ENCODE measurements at places on chromosomes 7 and 10. TPM values are rescaled to one million over a fixed set of nuclear protein-coding genes. Genes with fewer than 3 reads are reported as not detected.

GRB10 gene
- total RNA-seq: 99.2 TPM

- no peak overlapping the region for H3K4me3 ChIP-seq
- H3K36me3 ChIP-seq: no peaks in the 10 kb centered on the region
- no peaks in the 10 kb centered on the region for H3K4me1 ChIP-seq
Observed at GRCh38 chr7:95865716-95866371, 93.5 kb downstream of the DYNC1I1 start.

- H3K27ac ChIP-seq: no peak overlapping the region
- H3K36me3 ChIP-seq: no peaks in the 10 kb centered on the region
- no peak for DNase-seq
- H3K27me3 ChIP-seq: no peaks in the 10 kb centered on the region
Observed at GRCh38 chr10:97633921-97634320, 621 bp upstream of the MORN4 start.

- H3K4me3 ChIP-seq: no peak overlapping the region
- H3K36me3 ChIP-seq: no peaks in the 10 kb centered on the region
- H3K27me3 ChIP-seq: no peaks in the 10 kb centered on the region
- H3K27ac ChIP-seq: no peak overlapping the region
- DNase-seq: no peak
Observed at GRCh38 chr10:33803248-33803647, 468.8 kb upstream of the NRP1 start.

DNA sequence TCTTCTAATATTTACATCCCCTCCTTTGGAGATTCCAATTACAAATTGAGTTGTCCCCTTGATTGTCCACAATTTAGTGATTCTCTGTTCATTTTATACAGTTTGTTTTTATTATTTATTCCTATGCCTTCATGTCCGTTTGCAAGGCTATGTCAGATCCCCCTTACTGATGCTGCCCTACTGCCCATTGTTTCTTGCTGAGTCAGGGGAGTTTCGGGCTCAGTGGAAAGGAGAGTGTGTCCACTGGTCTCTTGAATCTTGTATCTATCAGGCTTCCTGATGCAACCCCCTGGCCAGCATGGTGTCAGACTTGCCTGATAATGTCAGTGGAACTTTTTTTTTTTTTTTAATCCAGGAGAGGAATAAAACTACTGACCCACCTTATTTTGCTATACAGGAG is 384.4 kb downstream of the CDC14C start:
- H3K4me1 ChIP-seq: no peaks in the 10 kb centered on the region
- H3K36me3 ChIP-seq: no peaks in the 10 kb centered on the region
- DNase-seq: no peak

- peak; percentile 15 for DNase-seq
- H3K4me3 ChIP-seq: no peak overlapping the region
- no peaks in the 10 kb centered on the region for H3K27me3 ChIP-seq
- no peaks in the 10 kb centered on the region for H3K4me1 ChIP-seq
- no peaks in the 10 kb centered on the region for H3K36me3 ChIP-seq
- no peak overlapping the region for H3K27ac ChIP-seq
Observed at GRCh38 chr7:142391191-142391992, 133.5 kb upstream of the PRSS58 start.

GRCh38 chr10:19929506-19930140 is 113.4 kb downstream of the PLXDC2 start:
- H3K36me3 ChIP-seq: no peaks in the 10 kb centered on the region
- H3K4me3 ChIP-seq: no peak overlapping the region
- no peak for DNase-seq
- H3K4me1 ChIP-seq: peaks cover 18% of the 10 kb centered on the region
- H3K27ac ChIP-seq: no peak overlapping the region
- no peaks in the 10 kb centered on the region for H3K27me3 ChIP-seq

MUC12 gene
- not detected for total RNA-seq

DNA sequence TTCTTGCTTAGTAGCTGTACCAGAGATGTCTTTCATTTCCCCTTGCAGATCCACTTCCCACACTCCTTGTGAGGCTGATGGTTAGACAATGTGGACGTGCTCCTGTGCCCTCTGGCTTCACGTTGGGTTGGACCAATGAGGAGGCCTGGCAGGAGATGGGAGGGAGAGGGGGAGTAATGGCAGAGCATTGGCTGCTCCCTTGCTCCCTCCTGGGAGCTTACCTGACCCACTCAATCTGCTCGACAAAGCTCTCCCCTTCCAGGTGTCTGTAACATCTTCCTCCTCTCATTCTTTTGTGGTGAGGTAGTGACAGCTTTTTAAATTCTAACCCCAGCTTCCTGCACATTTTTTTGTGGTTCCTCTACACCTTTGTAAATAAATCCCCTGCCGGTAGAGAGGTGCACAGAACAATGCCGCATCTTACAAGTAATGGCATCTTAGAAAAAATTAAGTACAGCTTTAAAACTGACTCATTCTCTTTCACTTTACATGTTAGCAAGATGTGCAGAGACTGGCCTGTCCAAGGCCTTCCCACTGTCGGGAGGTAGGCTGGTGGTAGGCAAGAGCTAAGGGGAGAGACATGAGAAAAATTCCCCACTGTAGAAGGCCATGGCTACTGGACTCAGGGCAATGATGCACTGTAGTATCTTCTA is 134.3 kb downstream of the HTR7 start:
- no peaks in the 10 kb centered on the region for H3K27me3 ChIP-seq
- H3K36me3 ChIP-seq: no peaks in the 10 kb centered on the region
- no peaks in the 10 kb centered on the region for H3K4me1 ChIP-seq
- no peak overlapping the region for H3K4me3 ChIP-seq
- no peak overlapping the region for H3K27ac ChIP-seq

DNA sequence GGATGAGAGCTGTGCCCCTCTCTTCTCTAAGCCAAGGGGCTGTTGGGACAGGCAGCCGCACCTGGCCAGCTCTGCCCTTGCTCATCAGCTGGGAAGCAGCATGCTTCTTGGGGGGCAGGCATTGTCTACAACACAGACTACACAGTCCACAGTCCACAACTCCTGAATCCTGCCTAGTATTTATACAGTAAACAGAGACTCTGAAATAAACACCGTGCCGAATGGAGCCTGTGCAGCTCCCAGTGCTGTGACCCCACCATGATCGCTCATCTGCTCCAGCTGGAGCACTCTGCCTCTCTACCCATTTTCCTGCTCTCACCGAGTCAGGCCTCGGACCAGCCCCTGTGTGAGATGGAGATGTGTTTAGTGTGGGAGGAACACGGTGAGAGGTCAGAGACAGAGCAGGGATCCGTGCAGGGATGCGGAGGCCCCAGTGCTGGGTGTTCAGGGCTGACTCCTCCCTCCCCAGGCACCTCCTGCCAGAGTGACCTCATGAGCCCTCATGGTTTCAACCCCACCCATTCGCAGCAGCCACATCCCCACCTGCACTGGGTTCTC is 608.0 kb downstream of the DNAJB6 start:
- no peak for DNase-seq
- H3K27ac ChIP-seq: no peak overlapping the region
- no peak overlapping the region for H3K4me3 ChIP-seq
- H3K36me3 ChIP-seq: no peaks in the 10 kb centered on the region
- no peaks in the 10 kb centered on the region for H3K4me1 ChIP-seq

LAMB1 gene
- total RNA-seq: 104 TPM

- DNase-seq: no peak
- no peak overlapping the region for H3K4me3 ChIP-seq
- no peaks in the 10 kb centered on the region for H3K36me3 ChIP-seq
- no peaks in the 10 kb centered on the region for H3K4me1 ChIP-seq
- no peaks in the 10 kb centered on the region for H3K27me3 ChIP-seq
Observed at GRCh38 chr7:36644625-36645422, 79.5 kb downstream of the AOAH start.

DNA sequence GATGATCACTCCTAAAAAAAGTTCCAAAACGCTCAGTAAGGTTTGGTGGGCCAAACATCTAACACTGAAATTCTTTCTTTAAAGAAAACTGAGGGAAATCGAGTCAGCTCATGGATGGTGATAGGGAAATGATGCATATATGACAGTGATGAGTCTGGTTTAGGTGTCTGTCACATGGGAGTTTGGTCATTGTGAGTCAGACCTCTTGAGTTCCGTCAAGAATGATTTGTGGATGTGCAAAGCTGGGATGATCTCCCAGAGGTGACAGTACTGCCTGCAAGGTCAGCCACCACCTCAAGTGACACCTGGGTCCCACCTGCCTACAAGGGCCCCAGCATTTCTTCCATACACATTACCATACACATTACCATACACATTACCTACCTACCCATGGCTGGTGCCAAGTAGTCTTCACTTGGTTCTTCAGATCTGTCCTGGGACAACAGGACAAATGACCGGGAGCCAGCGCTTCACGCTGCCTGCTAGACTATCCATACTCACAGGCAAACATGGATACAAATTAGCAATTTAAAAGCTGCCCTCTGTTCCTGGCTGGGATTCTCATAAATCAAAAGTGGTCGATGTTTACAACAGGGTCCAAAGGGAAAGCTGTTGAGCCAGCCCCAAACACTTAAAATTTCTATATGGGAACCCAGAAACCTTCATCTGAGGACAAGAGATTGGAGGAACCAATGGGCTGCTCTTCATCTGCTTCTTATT is 128.4 kb downstream of the ADAM12 start:
- no peak overlapping the region for H3K4me3 ChIP-seq
- no peak overlapping the region for H3K27ac ChIP-seq
- H3K27me3 ChIP-seq: no peaks in the 10 kb centered on the region
- H3K4me1 ChIP-seq: peaks cover 11% of the 10 kb centered on the region

DNA sequence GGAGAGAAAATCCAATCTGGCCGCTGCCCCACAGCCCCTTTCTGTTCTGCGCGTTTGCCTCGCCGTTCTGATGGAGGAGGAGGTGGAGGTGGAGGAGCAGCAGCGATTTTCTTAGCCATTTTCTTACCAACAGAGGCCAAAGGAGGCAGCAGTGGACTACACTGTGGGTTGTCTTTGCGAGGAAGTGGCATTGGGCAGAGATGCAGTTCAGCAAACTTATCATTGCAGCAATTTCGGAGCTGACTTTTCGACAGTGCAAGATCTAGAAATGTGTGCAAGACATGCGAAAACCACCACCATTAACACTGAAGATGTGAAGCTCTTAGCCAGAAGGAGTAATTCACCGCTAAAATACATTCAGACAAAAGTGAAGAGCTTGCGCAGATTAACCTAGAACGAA is 1.9 kb upstream of the ARL4A start:
- H3K4me3 ChIP-seq: no peak overlapping the region
- peak; percentile 6 for DNase-seq
- H3K27me3 ChIP-seq: no peaks in the 10 kb centered on the region
- no peaks in the 10 kb centered on the region for H3K4me1 ChIP-seq

- peaks cover 12% of the 10 kb centered on the region for H3K4me1 ChIP-seq
- H3K36me3 ChIP-seq: no peaks in the 10 kb centered on the region
- peak overlapping the region; percentile 81 for H3K27ac ChIP-seq
- peak; percentile 13 for DNase-seq
- H3K27me3 ChIP-seq: no peaks in the 10 kb centered on the region
Observed at GRCh38 chr7:75737856-75738603, 711 bp downstream of the HIP1 start.

- no peaks in the 10 kb centered on the region for H3K27me3 ChIP-seq
- H3K36me3 ChIP-seq: no peaks in the 10 kb centered on the region
- peak overlapping the region; percentile 47 for H3K27ac ChIP-seq
- no peak for DNase-seq
Observed at GRCh38 chr7:94303695-94304094, 91.0 kb upstream of the COL1A2 start.

GRCh38 chr7:84021292-84021908 is 173.2 kb downstream of the SEMA3A start:
- no peak overlapping the region for H3K4me3 ChIP-seq
- H3K27ac ChIP-seq: no peak overlapping the region
- no peaks in the 10 kb centered on the region for H3K36me3 ChIP-seq
- DNase-seq: no peak
- no peaks in the 10 kb centered on the region for H3K4me1 ChIP-seq

FBH1 gene
- 93.3 TPM for total RNA-seq

- H3K36me3 ChIP-seq: no peaks in the 10 kb centered on the region
- DNase-seq: no peak
- no peaks in the 10 kb centered on the region for H3K4me1 ChIP-seq
Observed at GRCh38 chr7:136976504-136977251, 108.2 kb downstream of the CHRM2 start.

CLDN3 gene
- total RNA-seq: 330 TPM

DNA sequence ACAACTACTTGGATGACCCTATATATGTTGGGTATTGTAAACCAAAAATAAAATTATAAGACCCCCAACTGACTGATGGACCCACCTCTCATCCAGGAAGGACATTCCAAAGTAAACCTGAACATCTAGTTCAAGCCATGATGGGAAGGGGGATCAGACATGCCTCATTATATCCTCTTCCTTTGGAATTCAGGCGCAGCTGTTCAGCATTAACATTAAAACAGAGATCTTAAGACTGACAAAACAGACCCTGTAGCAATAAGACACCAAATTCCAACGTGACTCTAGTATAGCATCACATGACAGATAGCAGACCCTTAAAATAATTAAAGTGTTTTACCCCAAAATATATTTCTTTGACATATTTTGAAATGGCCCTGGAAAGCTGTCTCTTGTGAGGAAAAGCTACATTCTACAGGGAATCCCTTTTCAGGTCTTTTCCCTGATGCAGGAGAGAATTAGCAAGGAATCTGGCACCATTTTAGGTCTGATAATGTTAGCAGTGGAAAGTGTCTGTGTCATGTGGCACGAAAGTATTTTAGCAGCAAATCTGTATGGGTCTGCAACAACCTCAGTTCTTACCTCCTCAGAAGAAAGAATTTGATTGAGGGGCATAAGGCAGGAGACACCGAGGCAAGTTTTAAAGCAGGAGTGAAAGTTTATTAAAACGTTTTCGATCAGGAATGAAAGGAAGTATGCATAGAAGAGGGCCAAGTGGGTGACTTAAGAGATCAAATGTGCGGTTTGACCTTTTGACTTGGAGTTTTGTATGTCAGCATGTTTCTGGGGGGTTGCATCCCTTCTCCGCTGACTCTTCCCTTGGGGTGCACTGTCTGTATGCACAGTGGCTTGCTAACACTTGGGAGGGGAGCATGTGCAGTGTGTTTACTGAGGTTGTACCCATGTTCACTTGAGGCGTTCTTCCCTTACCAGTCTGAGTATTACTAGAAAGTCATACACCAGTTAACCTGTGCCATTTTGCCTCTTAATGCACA is 236.6 kb upstream of the PPP1R3A start:
- no peak overlapping the region for H3K27ac ChIP-seq
- H3K36me3 ChIP-seq: no peaks in the 10 kb centered on the region
- DNase-seq: no peak
- no peaks in the 10 kb centered on the region for H3K4me1 ChIP-seq

CACNB2 gene
- total RNA-seq: 0.81 TPM
